ENCODE measurements at places on chromosomes 4 and X. TPM values are rescaled to one million over a fixed set of nuclear protein-coding genes. Genes with fewer than 3 reads are reported as not detected.

PITX2 gene
- 0.29 TPM for total RNA-seq

UPF3B gene
- 3.9 TPM for total RNA-seq

TRPC5OS gene
- total RNA-seq: not detected

DNA sequence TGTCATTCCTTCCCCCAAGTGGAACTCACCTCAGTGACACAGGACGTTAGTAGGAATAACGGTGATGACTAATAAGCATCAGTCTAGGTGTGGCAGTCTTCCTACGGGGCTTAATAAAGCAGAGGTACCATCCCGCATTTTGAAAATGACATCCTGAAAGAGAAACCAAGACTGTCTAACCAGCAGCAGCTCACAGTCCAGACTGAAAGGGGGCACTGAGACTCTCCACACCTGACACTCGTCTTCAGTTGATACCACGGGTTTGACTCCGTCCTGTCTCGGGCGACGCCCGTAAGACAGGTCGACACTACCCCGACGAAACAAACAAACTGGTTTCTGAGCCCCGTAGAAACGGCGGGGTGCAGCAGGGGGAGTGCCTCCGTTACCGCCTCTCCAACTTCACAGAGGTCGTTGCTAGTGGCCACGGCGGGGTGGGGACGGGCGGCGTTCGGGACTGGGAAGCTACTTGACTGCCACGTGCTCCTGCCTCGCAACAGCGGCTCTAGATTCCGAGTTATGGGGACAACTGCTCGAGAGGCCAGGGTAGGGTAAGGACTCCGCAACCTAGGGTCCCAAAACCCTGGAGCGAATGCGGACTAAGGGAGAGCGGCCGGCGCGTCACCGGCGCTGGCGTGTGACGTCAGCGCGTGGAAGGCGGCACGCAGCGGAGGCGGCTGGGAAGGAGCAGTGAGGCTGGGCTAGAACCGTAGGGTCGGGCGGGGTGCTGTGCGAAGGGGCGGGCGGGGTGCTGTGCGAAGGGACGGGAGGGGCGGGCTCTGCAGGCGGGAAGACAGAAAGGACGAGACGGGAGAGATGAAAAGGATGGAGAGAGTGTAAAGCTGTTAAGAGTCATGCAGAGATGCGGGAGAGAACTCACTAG, at the start of gene NEK1:
Gene NEK1, minus strand, starts transcription at position 593 of the 880 bp plus-strand sequence. CDS start 9,953 bp downstream, outside the sequence.
- DNase-seq: no peak

NPNT gene
- total RNA-seq: 7.3 TPM

- DNase-seq: no peak
These were observed 50.0 kb upstream of the ZNF827 start for GRCh38 chr4:145988628-145989027.

EVC2 gene
- total RNA-seq: 14.7 TPM
